Motor neuron (in vitro differentiated cells): ENCODE measurements at places on chromosomes 3 and 15. TPM values are rescaled to one million over a fixed set of nuclear protein-coding genes. Genes with fewer than 3 reads are reported as not detected.

- ATAC-seq = no peak
Measured at GRCh38 chr3:183830187-183830586, 4.8 kb upstream of the MAP6D1 start.

DNA sequence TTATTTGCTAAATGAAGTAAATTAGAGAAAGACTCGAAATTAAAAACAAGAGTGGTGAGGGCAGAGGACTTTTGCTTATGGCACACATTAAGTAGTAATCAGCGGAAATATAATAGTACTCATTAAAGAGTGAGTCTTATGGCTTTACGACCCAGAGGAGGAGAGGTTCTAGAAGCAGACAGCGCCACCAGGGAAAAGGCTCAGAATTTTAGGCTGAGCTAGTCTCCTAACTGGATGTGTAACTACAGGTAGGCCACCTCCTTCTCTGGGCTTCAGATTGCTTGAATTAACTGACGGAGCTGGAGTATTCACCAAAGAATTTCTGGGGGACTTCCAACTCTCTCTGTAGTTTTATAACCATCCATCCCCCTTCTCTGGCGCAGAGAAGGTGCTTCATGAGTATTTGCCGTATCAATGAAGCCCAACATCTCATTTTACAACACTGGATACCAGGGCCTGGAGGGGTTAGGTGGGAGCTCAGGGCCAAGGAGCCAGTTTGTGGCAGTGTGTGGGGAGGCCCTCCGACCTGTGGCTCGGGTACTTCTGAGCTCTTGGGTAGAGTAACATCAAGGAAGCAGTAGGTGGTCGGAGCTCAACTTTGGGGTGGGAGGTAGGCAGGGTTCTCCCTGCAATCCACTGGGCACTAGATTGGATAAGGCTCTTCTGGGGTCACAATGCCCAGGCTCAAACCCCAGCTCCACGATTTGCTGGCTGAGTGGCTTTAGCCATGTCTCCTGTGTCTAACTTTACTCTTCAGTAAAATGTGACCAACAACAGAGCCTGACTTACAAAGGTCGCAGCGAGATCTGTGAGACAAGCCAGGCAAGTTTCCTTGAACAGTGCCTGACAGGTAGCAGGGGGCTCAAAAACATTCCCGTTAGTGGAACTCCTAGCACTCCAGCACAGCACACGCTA lies 1.1 kb downstream of the CHCHD4 start:
- ATAC-seq = no peak

IGF2BP2 gene
- 53.9 and 56.0 TPM in 2 replicates for total RNA-seq

NAALADL2 gene
- 2.3 and 2.5 TPM in 2 replicates for total RNA-seq

ACKR4 gene
- total RNA-seq = 4.6 and 4.9 TPM in 2 replicates

DNA sequence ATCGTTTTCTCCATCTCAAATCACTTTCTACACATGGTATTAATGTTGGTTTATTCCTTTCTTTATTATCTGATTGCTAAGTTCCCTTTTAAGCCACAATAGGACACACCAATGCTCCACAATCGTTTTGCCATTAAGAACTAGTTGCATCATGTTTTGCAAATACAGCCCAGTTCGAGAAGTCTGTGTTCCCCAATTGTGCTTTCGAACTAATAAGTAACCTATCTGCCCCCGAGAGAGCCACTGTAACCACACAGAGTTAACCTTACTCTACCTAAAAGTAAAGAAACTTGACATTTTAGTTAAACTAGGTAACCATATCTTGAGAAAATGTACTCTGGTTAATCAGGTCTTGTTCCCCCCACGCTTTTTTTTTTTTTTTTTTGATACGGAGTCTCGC lies 39.1 kb downstream of the MAGI1 start:
- ATAC-seq = no peak

DNA sequence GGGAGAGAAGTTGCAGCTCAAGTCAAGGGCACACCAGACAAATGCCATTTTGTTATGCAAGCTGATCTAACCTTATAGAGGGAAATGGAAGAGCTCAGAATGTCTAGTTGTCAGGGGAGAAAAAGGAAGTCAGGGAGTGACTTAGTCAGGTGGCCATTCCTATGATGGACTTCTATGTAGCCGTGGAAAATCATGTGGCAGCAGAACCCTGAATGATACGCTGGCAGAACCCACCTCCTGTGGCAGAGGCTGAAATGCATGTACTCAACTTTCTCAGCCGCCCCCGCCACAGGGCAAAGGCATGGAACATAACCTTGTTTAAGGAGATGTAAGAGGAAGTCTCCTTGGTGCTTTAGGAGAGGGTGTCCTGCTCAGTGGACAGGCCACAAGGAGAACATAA lies 37.7 kb upstream of the PARL start:
- ATAC-seq = no peak

DNA sequence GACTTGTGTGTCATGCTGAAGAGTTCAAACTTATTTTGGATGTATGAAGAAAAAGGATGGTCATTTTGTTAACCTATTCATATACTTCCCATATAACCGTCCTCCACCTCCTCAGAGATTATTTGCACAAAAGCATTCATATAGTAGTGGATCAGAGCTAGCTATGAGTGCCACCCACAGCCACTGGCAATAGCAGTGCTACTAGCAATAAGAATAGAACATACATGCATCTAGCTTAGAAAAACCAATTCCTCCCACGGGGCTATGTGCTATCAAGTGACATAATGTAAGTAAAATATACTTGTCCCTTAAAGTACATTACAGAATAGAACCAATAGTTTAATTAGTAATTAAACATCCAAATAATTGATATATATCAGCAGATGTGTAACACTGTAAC lies 10.3 kb upstream of the ZBED2 start:
- no peak for ATAC-seq

GRCh38 chr3:72412340-72412956 lies 435.8 kb downstream of the SHQ1 start:
- ATAC-seq = no peak

DNA sequence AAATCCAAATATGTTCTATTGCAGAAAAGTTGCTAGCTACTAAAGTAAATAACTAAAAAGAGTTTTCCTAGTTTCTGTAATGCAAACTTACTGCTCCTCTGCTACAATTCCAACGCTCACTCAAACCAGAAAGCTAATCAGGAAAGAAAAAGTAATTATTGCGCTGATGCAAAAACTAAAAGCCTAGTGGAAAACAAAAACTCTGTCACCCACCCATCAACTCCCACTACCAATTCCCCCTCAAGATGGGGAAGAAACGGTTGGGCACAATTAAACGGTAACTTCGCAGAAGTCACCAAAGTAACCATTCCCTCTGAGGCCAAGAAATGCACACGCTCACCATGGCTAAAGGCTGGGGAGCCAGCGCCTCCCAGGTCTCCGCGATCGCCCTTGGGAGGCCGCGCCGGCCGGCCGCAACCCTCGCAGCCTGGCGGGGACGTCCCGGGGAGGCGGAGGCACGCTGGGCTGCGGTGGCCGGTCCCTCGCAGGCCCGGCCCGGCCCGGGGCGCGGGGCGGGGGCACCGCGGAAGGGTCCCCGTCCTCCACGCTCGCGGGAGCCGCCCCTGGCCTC lies 684 bp downstream of the SLTM start:
- peak; percentile 35 for ATAC-seq
